ENCODE measurements at places on chromosomes 7 and 10. TPM values are rescaled to one million over a fixed set of nuclear protein-coding genes. Genes with fewer than 3 reads are reported as not detected.

The EBF3 gene
- total RNA-seq: 0.51 TPM

DNA sequence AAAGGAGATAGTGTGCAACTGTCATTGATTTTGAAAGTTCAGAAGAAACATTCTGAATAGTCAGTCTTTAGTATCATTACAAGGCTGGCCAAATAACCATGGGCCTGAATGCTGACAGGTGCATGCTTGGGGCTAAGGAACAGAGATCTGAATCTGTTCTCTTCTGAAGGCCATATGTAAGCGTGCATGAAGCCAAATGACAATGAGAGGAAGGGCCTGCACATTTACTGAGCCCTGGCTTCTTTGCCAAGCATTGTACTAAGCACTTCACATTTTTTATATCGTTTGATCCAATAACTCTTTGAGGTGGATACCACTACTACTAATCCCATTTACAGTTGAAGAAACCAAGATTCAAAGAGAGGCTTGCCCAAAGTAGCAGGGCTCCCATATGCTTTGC, 22.5 kb upstream of the TIAL1 start:
- DNase-seq: no peak

The UNCX gene
- not detected for total RNA-seq

The VSTM4 gene
- 12.6 TPM for total RNA-seq

DNA sequence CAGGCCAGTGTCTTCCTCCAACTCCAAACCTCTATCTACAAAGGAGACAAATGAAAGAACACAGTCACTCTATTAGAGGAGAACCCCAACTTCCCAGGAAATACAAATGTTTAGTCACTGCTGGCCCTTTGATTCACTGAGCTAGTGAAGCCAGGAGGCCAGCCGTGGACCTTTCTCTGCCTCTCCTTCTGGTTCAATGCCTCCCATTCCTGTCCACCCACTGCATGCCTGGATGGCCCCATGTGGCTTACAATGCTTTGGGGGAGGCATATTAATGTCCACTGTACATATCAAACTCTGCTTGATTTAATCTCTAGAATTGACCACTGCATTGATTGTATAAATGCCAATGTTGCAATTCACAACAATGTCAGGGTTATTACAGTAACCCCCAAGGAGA, 687.3 kb downstream of the KCNMA1 start:
- DNase-seq: no peak

The ETV1 gene
- 74.6 TPM for total RNA-seq

The STX1A gene
- 16.9 TPM for total RNA-seq

DNA sequence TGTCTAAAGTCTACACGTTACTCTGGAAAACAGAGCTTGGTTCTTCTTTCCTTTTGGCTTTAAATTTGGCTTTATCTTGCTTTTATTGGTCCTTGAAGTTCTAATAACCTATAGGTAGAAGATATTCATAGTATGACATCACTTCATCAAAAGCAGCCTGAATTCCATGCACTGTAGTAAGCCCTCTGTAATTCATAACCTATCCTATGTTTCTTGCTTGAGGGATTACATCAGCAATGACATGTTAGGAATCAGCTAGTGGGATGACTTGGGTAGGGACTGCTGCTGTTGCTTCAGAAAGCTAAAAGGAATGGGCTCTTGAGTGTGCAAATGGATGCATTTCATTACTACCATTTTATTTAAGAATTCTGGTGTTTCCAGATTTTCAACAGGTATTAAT, 184.9 kb downstream of the PTEN start:
- DNase-seq: no peak

GRCh38 chr7:114007386-114007785, 88.6 kb upstream of the PPP1R3A start:
- no peak for DNase-seq

DNA sequence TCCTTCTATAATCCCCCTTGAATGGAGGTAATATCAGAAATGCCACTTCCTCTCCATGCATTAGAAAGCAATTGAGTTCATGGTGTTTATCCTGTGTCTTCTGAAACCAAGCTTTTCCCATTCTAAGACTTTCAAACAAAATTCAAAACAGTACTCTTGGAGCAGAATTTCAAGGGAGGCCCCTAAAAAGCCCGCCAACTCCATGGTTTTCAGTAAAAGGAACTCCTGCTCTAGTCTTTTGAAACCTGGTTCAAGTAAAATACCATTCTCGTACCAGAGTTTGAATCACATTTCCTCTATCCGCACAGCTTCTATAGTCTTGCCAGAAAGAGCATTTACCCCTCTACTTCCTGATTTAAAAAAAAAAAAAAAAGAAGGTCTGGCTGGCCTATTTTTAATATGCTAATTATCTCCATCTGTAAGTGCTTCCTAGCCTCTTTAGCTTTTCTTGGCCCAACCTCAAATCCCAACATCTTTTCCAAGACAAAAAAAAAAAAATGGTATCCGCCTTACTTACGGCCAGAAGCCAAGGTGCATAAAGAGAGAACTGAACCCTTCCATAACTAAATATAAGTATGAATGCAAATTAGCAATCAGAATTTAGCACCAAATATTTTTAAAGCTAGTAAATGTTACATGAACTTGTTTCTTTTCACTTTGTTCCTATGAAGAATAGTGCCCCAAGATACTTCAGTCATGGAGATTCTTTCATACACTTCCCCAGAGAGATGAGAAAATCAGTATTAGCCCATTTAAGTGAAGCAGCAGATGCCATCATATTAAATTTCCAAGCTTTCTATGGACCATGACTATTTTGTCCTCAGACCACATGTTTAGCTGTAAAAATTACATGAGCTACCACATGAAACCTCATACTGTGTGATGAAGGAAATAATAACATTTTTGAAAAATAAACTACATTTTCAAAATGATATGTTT, 199.9 kb upstream of the FAM3C start:
- no peak for DNase-seq

GRCh38 chr7:651032-651728, 75.3 kb upstream of the DNAAF5 start:
- DNase-seq: no peak

- no peak for DNase-seq
These were observed 63.7 kb downstream of the CELF2 start for GRCh38 chr10:11081408-11081807.

The INSYN2A gene
- 1.1 TPM for total RNA-seq

DNA sequence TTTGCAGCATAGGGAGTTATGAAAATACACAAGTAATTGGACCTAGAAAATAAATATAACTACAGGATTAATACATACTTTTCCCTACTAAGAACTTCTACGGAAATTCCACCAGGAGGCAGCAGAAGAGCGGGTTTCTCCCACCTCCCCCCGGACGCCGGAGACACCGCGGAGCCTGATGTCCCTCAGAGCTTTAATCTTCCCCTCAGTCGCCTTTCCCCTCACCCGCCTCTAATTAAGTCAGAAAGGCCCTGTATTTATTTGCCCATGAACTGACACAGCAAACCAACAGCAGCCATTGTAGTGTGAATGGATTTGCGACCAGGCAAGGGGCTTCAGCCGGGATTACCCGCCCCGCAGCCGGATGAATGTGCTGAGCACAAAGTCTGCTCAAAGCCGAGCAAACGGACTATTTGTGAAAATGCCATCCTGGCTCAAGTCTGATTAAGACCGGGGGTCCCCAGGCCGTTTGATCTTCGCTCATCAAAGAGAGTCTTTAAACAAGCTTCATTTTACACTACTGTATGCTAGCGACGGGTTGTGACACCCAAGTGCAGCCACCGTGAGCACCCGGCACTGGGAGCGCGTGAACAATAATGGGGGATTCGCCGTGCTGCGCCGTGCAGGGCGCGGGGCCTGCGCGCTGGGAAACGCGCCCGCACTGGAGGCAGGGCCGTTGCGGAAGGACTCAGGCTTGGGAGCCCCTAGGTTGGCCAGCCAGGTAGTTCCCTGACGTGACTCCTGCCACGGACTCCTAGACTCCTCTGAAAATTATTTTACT, 5.6 kb upstream of the DKK1 start:
- DNase-seq: peak; percentile 72

- DNase-seq: no peak
These were observed 51.6 kb upstream of the RASGEF1A start for GRCh38 chr10:43318456-43318855.

The WDFY4 gene
- 31.8 TPM for total RNA-seq

- DNase-seq: no peak
These were observed 135.5 kb downstream of the DOCK1 start for GRCh38 chr10:127040756-127041155.

- DNase-seq: no peak
These were observed 132.5 kb downstream of the LSM5 start for GRCh38 chr7:32357535-32358277.

DNA sequence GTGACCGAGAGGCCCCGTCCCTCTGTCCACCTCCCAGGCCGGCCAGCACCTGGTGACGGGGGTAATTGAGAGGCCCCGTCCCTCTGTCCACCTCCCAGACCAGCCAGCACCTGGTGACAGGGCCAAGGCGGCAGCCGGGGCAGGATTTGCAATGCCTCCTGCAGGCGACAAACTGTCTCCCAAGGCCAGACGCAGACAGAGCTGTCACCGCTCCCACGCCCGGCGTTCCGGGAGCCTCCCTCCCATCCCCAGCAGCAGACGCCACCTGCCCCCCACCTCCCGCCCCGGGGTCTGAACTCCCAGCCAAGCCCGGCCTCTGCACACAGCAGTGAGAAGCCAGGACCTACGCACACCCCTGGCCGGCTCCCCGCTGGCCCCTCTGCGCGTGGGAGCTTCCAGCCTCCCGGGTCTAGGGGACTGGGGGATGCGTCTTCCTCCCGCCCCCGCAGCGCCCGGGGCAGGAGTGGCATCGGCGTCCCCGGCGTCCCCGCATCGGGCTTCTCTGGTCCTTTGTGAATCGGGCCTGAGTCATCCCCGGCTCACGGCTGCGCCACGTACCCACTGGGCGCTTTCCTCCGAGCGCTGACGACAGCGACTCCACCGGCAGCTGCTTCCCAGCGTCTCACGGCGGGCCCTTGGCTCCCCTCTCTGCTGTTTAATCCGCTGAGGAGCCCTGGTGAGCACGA, 95.1 kb upstream of the DIP2C start:
- DNase-seq: peak; percentile 53

DNA sequence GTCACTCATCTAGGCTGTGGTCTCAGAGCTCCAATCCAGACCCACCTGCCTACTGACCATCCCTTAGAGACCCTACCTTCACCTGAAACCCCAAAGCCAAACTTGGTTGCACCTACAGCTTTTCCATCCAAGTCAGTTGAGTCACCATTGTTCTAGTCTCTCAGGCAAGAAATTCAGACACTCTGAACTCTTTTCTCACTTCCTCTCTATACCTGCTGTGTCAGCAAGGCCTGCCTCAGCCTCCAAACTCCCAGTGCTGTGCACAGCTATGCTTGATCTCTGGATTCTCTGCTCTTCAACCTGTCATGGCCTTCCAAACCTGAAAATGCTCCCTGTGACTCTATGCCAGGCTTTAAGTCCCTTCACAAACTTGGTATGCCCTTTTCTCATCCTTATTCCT, 47.4 kb upstream of the MTURN start:
- no peak for DNase-seq

The CCDC3 gene
- total RNA-seq: 5.0 TPM

The CNTNAP2 gene
- total RNA-seq: 0.06 TPM

The NUPR2 gene
- 9.1 TPM for total RNA-seq

- DNase-seq: no peak
These were observed 52.8 kb upstream of the SEMA3E start for GRCh38 chr7:83701736-83702135.

GRCh38 chr7:24698531-24699266, 58.6 kb downstream of the GSDME start:
- no peak for DNase-seq

DNA sequence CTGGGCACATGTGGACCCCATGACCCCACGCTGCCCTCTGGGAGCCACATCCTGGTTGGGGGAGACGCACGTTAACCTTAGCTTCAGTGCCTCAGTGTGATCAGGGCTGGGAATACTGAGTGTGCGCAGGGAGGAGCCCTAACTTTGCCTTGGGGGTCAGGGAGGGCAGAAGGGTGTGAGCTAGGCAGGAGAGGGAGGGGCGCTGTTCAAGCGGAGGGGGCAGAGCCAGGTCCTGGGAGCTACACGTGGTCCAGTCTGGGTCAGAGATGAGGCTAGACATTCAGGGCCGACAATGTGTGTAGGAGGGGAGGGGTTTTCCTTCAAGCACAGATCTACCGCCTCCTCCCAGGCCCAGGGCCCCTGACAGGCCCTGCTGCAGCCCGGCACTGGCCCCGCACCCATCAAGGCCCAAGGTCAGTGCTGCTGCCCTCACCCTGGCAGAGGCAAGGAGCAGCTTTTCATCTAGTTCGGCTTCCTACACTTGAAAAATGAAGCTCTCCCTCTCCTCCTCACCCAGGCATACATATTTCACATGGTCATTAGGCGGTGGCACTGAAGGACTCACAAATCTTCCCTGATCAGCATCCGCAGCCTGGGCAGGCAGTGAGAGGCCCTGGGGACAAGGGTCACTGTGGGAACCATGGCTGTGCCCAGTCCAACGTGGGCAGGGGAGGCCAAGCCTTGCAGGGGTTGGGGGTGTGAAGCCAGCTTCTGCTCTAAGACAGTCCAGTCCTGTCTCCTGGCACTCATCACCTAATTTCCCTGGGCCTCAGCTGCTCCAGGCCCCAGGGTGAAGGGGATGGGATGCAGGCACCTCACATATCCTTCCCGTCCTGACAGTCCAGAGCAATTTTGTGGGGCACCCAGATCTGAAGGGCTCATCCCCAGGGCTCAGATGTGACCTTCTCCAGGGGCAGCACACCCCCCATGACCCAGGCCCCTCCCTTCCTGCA, 47.3 kb downstream of the C10orf105 start:
- no peak for DNase-seq

GRCh38 chr7:71637578-71637977, 505.6 kb downstream of the GALNT17 start:
- no peak for DNase-seq

DNA sequence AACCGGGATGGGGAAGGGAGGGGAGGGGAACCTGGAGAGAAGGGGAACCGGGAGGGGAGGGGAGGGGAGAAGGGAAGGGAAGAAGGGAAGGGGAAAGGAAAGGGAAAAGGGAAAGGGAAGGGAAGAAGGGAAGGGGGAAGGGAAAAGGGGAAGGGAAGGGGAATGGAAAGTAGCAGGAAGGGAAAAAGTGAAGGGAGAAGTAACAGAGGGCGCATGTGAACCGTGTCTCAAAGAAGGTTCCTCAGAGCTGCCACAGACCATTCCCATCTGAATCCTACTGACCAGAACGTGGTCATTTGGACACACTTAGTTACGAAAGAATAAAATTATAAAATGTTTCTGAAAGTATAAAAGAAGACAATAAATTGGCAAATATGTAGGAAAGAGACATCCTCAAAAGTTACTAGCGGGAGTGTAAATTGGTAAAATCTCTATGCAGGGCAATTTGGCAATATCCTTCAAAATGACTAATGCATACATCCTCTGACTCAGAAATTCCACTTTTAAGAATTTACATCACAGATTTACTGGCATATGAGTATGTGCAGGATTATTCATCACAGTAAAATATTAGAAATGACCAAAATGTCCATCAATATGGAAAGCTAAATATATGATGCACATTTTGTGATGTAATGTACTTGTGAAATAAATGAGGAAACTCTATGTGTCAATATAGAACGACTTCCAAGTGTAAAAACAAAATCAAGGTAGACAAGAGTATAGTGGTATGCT, 12.9 kb downstream of the C10orf67 start:
- no peak for DNase-seq

The LRRTM3 gene
- not detected for total RNA-seq

Measured in upper lobe of left lung (tissue), 6 donors.